Upper lobe of right lung (tissue), 1 donor: ENCODE measurements at places on chromosomes 6 and 20.
A peak's percentile ranks its signal among the peaks of the same experiment; 100 is the strongest.

- no peak for DNase-seq
These were observed 26.5 kb downstream of the THBS2 start for GRCh38 chr6:169227116-169227515.

- DNase-seq: no peak
These were observed 30.5 kb downstream of the ANKEF1 start for GRCh38 chr20:10065154-10065833.

- DNase-seq: peak; percentile 20
These were observed 4.0 kb downstream of the DYNLT1 start for GRCh38 chr6:158640519-158640918.

DNA sequence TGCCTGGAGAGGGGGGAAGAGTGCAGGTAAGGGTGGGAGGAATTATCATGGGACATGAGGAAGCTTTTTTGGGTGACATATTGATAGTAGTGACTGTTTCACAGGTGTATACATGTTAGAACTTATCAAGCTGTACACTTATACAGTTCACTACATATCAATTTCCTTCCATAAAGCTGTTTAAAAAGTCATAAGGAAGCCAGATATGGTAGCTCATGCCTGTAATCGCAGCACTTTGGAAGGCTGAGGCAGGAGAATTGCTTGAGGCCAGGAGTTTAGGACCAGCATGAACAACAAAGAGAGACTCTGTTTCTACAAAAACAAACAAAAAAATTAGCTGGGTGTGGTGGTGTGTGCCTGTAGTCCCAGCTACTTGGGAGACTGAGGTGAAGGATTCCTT lies 21.7 kb downstream of the ZSCAN12 start:
- no peak for DNase-seq

DNA sequence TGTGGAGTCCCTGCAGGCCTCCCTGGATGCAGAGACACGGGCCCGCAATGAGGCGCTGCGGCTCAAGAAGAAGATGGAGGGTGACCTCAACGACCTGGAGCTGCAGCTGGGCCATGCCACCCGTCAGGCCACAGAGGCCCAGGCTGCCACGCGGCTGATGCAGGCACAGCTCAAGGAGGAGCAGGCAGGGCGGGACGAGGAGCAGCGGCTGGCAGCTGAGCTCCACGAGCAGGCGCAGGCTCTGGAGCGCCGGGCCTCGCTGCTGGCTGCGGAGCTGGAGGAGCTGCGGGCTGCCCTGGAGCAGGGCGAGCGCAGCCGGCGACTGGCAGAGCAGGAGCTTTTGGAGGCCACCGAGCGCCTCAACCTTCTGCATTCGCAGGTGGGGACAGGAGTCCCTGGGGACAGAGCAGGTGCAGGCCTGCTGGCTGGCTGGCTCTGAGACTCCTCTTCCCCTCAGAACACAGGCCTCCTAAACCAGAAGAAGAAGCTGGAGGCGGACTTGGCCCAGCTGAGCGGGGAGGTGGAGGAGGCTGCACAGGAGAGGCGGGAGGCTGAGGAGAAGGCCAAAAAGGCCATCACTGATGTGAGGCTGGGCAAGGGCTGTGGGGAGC lies 44.7 kb downstream of the MYH7B start:
- DNase-seq: no peak
